NCI-H1105 (cell line): ENCODE measurements at places on chromosomes 12 and 14.

DNA sequence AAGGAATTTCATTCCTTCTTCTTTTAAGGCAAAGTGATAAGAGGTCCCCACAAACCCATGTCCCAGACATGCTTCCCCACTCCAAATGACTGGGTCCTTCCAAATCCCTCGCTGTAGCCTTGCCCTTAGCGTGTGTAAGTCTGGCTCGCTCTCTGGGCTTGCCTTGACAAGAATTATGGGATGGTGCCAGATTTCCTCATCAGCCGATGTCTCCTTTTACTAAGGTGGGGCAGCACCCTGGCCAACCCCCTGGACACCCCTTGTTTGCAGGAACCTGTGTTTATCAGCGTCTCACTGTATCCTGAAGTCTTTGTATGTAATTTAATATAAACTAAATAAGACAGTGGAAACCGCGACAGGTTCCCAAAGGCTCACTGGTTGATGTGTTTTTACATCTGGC lies 493.3 kb downstream of the EGLN3 start:
- DNase-seq = peak; percentile 40

DNA sequence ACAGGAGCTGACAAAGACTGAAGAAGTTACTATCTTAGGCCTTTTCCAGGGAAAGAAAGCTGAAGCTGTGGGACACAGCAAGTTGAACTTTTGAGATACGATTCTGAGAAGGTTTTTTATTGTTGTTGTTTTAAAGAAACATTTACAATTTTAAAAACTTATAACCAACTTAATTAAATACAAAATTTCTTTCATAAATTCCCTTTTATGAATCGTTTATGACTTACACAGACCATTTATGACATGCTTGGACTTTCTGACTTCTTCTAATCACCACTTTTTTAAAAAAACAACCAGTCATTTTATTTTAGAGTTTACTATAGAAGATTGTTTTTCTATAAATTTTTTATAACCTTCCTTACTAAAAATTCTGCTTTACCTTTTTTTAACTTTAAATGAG lies 68.7 kb downstream of the DHRS2 start:
- no peak for DNase-seq

GRCh38 chr12:70683976-70684375 lies 46.7 kb upstream of the PTPRB start:
- no peak for DNase-seq

GRCh38 chr12:64824130-64824499 lies 332 bp upstream of the TBC1D30 start:
- DNase-seq = peak; percentile 61

GRCh38 chr12:79360286-79360685 lies 330.5 kb downstream of the PAWR start:
- peak; percentile 35 for DNase-seq

- DNase-seq = no peak
Measured at GRCh38 chr14:33792009-33792719, 158.7 kb downstream of the EGLN3 start.

GRCh38 chr12:67764055-67764454 lies 115.5 kb downstream of the DYRK2 start:
- no peak for DNase-seq

DNA sequence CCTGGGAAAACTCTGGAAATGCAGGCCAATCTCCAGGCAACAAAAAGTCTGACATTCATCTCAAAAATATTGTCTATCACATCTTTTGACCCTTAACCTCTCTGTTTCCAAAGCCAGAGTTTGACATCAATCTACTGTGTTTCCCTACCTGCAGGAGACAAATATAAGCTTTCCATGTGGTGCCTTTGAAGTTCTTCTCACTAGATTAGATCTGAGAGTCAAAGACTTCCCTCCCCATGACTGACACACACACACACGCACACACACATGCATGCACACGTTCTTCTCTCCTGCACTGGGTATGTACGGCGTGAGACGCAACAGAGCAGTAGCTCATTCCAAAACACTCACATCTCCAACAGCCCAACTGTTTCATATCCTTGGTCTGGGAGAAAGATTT lies 8.1 kb upstream of the ITPR2 start:
- no peak for DNase-seq

- DNase-seq = no peak
Measured at GRCh38 chr12:64065881-64066451, 156.1 kb downstream of the KICS2 start.

DNA sequence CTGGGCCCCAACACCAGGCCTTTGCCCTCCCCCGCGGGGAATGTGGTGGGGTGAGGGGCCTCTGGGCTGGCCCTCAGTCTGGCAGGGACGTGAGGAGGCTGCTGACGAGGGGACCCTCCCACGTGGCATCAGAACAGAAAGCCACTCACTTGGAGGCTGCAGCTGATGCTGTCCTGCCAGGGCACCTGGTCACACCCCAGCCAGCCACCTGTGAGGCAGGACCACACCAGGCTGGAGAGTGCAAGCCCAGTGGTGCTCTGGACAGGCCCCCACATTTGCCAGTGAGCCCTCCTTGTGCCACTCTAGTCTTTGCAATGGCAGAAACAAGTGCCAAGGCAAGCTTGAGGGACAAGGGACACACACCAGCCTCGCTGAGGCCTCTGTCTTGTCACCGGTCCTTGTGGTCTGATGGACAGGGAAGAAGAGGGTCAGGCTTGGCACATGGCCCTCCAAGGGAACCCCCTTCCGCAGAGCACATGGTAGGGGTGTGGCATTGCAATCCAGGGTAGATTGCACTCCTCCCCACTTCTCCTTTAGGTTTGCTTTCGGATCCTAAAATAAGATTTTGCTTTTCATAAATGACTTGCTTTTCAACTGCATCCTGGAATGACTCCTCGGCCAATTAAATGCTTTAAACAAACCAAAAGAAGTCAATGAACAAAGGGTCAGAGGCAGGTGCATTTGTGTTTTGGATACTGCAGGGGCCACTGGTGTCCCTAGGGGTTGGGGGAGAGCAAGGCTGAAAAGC lies 53.7 kb downstream of the CCDC88C start:
- DNase-seq = no peak

GRCh38 chr12:114952573-114953271 lies 268.7 kb upstream of the TBX3 start:
- no peak for DNase-seq

DNA sequence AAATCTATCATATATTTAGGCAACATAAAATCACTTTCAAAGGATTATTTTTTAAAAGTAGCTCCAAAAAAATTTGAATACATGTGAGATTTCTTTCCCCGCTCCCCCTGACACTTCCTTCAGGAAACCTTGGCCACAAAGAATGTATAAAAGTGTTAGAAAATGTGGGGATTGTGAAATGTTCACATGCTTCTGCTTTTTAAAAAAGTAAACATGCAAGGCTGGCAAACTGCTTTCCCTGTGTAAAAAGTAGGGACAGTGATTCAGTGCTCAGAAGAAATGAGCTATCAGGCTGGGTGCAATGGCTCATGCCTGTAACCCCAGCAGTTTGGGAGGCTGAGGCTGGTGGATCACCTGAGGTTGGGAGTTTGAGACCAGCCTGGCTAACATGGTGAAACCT lies 26.6 kb downstream of the MBIP start:
- DNase-seq = no peak

DNA sequence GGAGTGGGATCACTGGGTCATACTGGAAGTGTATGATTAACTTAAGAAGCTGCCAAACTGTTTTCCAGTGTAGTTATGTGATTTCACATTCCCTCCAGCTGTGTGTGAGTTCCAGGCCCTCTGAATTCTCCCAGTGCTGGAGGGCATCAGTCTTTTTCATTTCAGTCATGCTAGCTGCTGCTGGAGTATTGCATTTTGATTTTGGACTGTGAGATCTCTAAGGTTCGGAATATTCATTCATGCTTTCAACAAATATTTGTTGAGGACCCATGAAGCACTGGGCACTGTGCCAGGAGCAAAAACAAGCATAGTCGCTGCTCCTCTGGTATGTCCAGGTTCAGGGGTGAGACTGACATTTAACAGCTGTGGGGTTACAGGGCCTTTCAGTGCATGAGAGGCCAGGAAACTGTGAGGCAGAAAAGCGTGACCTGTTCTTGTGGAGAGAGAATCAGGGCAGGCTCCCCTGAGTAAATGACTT lies 133.2 kb downstream of the SCARB1 start:
- no peak for DNase-seq

DNA sequence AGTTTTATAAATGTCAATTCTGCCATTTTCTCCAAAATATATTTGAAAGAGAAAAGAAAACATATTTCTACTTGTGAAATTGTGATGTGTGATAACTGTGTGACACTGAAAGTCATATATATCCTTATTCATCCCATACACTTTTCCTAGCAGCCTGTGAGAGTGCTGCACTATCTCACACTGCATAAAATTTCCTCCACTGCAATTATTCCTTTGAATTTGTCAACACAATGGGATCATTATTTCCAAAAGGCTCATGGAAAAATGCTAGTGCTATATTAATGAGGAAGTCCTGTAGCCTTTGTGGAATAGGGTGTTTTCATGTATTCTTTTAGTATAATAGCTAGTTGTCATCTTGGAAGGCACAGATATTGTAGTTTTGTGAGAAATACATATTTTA lies 504.1 kb downstream of the RPL10L start:
- no peak for DNase-seq

DNA sequence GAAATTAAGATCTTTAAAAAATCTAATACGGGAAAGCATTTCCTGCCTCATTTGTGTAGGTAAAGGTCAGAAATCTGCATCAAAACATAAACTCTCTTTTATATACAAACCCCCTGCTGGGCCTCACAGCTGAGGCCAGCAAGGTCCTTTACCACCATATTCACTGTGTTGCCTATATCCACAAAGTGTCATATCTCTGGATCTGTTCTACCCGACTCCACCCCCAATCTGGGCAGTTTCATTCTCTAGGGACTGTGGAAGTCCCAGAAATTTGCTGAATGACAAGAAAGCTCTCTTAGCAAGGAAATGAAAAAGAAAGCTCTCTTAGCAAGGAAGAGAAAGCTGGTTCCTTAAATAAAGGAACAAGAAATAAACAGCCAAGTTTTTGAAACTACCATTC lies 301.7 kb downstream of the KCNH5 start:
- DNase-seq = no peak

DNA sequence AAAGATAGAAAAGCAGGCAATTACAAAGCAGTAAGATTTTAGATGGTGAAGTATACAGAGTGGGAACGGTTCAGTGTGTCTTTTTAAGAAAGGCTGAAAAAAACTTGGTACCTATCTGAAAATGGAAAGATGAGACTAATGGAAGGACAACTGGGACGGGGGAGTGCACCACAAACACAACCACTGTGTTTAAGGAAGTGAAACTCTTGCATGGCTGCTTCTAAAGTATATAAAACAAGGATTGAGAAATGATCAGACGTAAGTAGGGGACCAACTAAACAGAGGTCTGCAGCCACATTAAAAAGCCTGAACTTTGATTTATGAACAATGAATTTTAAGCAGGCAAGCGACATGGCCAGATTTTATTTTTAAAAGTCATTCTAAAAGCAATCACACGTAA lies 328.6 kb downstream of the MDGA2 start:
- no peak for DNase-seq

GRCh38 chr12:121715862-121716435 lies 3.4 kb downstream of the TMEM120B start:
- DNase-seq = no peak

- DNase-seq = peak; percentile 96
Measured at GRCh38 chr12:105409801-105410471, 79.4 kb downstream of the C12orf75 start.

- no peak for DNase-seq
Measured at GRCh38 chr12:15709551-15709950, 79.6 kb downstream of the EPS8 start.

- no peak for DNase-seq
Measured at GRCh38 chr14:96727491-96727890, 69.7 kb upstream of the VRK1 start.

- no peak for DNase-seq
Measured at GRCh38 chr12:124851342-124851741, 12.3 kb downstream of the SCARB1 start.

GRCh38 chr14:104573930-104574329 lies 5.6 kb upstream of the C14orf180 start:
- no peak for DNase-seq

DNA sequence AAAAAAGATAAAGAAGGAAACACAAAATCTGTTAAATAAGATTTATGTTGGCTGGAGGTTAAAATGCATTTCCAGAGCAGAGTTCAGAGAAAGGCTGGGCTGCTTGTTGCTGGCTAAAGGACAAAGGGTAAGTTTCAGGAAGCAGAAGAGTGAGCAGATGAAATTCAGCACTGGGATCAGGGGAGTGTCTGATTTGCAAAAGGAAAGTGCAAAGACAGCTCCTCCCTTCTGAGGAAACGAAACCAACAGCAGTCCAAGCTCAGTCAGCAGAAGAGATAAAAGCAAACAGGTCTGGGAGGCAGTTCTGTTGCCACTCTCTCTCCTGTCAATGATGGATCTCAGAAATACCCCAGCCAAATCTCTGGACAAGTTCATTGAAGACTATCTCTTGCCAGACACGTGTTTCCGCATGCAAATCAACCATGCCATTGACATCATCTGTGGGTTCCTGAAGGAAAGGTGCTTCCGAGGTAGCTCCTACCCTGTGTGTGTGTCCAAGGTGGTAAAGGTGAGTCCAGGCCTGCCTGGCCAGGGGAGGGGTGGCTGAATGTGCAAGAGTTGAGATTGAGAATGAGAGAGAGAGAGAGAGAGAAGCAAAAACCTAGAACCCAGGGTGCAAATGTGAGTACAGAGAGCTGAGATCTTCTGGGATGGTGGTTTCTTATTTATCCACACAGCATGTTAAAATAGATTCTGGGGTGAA lies at the start of gene OAS1:
Gene OAS1, plus strand, starts transcription at position 251 of the 703 bp plus-strand sequence. Its CDS starts 78 bp downstream, at position 329.
- DNase-seq = no peak

DNA sequence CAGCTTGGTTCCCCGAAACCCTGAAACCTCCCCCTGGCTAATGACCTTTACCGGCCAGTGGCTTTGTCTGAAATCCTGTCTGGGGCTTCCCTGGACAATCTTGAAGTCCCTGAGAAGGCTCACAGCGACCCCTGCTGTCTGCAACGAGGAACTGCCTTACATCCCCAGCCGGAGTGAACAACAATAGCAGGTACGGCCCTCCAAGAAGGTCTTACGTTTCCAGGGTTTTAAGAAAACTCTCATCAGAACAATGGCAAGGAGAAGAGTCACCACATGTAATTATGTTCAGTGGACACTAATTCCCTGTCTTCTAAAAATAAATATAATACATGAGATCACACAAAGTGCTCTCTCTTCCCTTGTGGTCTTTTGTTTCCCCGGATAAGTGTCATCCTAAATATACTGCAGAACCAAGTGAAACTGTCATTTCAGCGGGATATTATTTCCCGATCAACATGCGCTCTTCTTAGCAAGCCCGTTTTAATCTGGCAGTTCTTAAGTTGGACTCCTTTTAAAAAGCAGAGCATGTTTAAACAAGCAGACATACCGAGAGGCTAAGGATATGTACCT lies 53.3 kb downstream of the RBM19 start:
- DNase-seq = peak; percentile 61
